ENCODE measurements at places on chromosomes 5 and 9. TPM values are rescaled to one million over a fixed set of nuclear protein-coding genes. Genes with fewer than 3 reads are reported as not detected.

Gene LCN2
- 136 TPM for total RNA-seq

Gene SPATA9
- not detected for total RNA-seq

Gene PLPP7
- total RNA-seq = 11.8 TPM

Gene PRR7
- 1.2 TPM for total RNA-seq

- DNase-seq = no peak
These were observed 49.2 kb downstream of the KIAA1958 start for GRCh38 chr9:112535811-112536210.

GRCh38 chr9:89778100-89779090, 173.6 kb downstream of the GADD45G start:
- DNase-seq = no peak

DNA sequence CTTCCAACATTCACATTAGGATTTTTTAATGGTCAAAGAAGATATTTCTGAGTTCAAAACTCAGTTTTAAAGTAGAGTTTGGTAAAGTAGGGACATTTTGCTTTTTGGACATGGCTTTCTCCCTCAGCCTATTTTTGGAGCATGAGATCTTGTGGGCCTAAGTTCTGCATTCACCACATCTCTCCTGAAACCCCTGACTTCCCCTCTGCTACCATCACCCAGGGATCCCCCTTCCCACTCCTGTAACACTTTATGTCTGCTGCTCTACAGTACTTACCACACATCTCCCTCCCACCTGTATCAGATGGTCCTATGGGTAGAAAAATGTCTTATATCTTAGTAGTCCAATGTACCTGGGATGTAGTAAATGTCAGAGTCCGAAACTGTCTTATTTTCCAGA, 48.2 kb upstream of the JAK2 start:
- DNase-seq = no peak

- no peak for DNase-seq
These were observed 33.5 kb downstream of the FAF2 start for GRCh38 chr5:176481711-176482110.

DNA sequence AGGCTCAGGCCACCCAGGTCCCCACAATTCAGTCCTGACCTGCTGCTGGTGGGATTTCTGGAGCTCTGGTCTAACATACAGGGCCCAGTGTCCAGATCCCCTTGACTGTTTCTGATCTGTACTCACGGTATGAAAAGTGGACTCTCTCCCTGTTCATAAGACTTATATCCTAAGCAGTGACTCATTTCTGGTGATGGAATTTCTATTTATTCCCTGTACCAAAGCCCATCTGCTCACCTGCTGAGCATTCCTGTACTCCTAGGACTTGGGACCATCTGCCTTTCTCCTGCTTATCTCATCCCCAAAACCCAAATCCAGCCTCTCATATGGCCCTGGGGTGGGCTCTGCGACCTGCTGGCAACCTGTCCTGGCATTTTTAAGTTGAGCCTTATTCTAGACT, 86.6 kb downstream of the APBA1 start:
- DNase-seq = no peak

GRCh38 chr9:79689576-79689975, 117.8 kb downstream of the TLE4 start:
- no peak for DNase-seq

Measured in vagina (tissue), 2 donors.